ENCODE measurements at places on chromosomes 1 and 21.

- DNase-seq, result no peak
These were observed 2.7 kb upstream of the PRKACB start for GRCh38 chr1:84141182-84142003.

- DNase-seq, result no peak
These were observed 25.9 kb downstream of the CD53 start for GRCh38 chr1:110898734-110899457.

GRCh38 chr1:153880024-153880423 is 42.7 kb downstream of the GATAD2B start:
- DNase-seq, result no peak

DNA sequence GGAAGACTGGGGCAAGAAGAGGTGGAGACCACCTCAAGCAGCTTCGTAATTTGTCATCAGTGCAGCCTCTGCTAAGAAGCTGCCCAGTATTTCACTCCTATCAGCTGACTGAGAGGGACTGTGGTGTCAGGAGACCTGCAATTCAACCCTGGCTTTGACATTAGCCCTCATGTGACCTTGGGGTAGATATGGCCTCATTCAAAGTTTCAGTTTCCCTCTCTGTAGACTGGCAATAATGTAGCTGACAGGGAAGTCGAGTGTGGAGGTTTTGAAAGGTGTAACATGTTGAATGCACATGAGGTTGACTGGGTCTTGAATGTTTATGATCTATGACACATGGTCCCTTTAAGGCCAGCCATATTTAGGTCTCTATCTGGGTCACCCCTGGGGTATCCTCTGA is 2.2 kb upstream of the SPRR4 start:
- DNase-seq, result no peak

- no peak for DNase-seq
These were observed 49.5 kb downstream of the CHML start for GRCh38 chr1:241590719-241591118.
